ENCODE measurements at places on chromosomes 5 and 9. TPM values are rescaled to one million over a fixed set of nuclear protein-coding genes. Genes with fewer than 3 reads are reported as not detected.

GRCh38 chr5:68891718-68892117 lies 202.1 kb upstream of the SLC30A5 start:
- DNase-seq = no peak

GRCh38 chr9:92385001-92385400 lies 19.4 kb downstream of the OGN start:
- no peak for DNase-seq

The MRPL41 gene
- total RNA-seq = 30.2 TPM

- no peak for DNase-seq
These were observed 32.0 kb upstream of the SPTLC1 start for GRCh38 chr9:92147030-92147851.

GRCh38 chr9:124306098-124306735 lies 48.5 kb downstream of the NEK6 start:
- no peak for DNase-seq

DNA sequence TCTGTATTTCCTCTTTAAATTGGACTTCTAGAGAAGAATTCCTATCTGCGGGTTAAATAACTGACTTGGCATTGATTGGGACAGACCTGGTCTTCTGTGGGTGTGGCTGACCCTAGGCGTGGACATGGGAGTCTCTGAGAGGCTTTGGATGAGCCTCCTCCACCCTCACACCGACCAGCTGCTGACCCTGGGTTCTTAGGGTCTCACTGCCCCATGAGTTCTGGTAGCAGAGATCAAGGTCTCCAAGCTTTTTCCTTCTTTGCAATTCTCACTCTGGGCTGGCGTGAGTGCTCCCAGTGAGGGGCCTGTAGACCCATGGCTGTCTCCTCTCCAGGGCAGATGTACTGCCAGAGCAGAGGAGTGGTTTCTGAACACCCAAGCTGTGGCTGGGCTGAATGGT lies 41.6 kb upstream of the PITX1 start:
- DNase-seq = no peak

DNA sequence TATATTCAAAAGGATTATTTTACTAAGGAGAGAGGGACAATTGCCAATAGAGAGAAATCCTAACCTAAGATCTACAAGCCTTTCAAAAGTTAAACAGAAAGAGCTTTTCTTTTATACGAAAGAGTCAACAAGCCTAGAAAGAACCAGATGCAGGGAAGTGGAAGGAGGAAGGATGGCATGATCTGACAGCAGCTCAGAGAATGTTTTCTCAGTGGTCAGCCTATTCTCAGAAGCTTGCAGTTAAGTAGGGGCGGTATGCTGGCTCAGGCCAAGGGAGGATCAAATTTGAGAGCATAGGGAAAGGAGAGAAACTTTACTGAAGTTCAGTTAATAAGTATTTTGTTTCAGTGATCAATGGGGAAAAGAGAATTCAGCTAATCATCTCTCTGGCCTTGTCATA lies 88.0 kb upstream of the FTMT start:
- no peak for DNase-seq

DNA sequence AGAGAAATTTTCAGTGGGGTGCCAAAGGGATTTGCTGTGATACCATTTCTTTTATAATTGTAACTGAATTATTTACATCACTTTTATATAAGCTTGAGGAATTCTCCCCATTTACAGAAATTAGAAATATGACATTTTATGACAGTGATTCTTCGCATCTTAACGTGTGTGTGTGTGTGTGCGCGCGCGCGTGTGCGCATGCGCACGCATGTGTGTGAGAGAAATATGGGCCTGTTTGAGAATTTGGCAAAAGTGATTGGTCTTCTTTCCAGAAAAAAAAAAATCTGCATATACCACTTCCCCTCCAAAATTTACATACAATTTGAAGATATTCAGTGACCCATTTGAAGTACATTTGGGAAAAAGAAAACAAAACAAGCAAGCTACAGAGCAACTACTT lies 190.7 kb upstream of the PDE4D start:
- no peak for DNase-seq

The CAMK2A gene
- not detected for total RNA-seq

DNA sequence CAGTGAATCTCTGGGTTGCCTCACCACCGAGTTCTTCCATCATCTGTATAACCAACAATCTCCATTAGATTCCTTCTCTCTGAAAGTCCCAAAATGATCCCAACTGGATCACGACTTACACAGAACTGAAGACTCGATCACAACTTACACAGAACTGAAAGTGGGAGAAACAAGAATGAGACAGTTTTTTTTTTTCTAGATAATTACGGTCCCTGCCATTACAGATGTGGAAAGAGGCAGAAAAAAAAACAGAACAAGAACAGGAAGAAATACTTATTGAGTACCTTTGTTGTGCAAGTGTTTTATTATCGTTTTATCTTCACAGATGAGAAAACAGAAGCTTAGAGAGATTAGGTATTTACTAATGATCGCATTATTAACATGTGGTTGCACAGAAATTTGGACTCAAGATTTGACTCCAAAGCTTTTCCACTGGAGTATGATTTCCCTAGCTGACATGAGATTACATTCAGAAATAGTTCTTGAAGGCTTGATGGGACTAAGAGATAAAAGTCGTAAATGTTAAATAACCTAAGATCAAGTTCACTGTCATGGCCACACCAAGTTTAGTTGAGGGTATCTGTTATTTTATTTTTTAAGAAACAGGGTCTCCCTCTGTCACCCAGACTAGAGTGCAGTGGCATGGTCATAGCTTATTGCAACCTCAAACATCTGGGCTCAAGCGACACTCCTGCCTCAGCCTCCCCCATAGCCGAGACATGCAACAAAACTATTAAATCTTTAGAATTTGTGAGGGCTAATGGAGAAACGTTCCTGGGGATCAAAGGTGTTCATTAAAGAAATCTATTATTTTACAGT lies 8.9 kb downstream of the PLK2 start:
- DNase-seq = no peak

DNA sequence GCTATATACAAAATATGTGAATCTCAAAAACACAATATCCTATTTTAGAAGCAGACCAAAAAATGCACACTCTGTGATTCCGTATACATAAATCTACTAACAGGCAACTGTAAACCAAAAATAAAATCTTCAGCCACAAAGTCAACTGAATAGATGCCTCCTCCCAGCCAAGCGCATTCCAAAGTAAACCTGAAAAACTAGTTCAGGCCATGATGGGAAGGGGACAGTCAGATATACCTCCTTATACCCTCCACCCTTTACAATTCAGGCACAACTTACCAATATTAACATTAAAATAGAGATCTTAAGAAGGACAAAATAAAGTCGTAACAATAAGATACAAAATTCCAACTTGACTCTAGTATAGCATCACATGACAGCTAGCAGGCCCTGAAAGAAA lies 1604.5 kb upstream of the NUDT12 start:
- no peak for DNase-seq

The PHYKPL gene
- total RNA-seq = 123 TPM

- no peak for DNase-seq
These were observed 106.5 kb upstream of the LARP1 start for GRCh38 chr5:154648706-154649105.

DNA sequence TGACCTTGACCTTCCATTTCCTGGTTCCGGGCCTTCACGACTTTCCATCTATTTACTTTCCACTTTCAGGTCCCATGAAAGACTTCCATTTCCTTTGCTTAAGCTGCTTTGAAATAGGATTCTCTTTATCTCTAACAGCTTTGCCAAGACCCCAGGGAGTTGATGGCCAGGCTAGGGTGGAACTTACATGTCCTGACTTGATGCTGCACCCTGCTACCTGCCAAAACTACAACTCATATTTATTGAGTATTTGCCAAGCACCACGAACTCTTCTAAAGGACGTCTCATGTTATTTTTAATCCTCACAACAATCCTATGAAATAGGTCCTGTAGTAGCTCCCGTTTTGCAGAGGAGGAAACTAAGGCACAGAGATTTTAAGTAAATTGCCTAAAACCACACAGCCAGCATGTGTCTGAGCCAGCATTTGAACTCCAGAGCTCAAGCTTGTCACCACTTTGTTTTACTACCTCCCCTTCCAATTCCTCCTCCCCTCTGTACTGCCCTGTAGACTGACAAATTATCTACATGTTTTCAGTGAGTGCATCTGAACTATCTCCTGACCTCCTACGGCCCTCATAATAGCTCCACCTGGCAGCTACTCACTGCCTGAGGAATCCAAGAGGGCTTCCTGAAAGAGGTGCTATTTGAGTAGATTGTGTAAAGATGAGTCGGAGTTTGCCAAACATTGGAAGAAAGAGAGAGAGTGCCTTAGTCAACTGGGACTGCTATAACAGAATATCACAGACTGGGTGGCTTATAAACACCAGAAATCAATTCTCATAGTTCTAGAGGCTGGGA lies 38.4 kb upstream of the SMIM23 start:
- DNase-seq = no peak

The ARID3C gene
- 12.0 TPM for total RNA-seq

DNA sequence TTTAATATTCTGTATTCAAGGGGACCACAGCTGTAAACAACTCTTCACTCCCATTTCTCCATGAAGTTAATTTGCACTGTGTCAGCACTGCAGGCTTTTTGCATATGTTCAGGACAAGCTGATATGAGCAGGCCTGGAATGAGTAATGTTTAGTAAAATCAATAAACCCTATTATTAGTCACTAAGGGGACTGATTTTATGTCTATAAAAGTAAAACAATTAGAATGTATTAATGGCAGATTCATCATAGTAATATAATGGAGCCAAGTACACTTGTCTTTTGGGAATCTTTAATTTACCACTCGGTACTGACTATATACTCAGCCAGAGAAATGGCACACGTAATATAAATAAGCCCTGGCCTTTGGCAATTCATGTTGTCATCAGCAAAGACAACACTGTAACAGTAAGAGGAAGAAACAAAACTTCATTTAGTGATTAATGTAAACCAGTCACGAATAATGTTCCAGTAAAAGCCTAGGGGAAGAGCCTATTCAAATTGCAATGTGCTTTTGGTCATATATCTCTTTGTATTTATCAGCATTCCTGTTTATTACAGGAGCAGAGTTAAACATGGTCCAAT lies 111.6 kb downstream of the ZNF608 start:
- no peak for DNase-seq

GRCh38 chr5:5276430-5276829 lies 136.3 kb downstream of the ADAMTS16 start:
- no peak for DNase-seq

DNA sequence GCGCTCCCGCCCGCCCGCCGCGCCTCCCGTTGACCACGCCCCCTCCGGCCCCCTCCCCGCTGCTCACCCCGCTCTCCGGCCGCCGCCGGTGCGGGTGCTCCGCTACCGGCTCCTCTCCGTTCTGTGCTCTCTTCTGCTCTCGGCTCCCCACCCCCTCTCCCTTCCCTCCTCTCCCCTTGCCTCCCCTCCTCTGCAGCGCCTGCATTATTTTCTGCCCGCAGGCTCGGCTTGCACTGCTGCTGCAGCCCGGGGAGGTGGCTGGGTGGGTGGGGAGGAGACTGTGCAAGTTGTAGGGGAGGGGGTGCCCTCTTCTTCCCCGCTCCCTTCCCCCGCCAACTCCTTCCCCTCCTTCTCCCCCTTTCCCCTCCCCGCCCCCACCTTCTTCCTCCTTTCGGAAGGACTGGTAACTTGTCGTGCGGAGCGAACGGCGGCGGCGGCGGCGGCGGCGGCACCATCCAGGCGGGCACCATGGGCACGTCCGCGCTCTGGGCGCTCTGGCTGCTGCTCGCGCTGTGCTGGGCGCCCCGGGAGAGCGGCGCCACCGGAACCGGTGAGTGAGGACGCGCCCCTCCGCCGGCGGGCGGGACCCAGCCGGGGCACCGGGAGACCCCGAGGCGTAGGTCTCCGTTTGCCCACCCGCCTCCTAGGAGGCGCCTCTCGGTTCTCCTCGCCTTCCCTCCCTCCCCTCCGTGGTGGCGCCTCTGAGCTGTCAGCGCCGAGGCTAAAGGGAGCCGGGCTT lies at the start of gene VLDLR:
VLDLR (plus strand) TSS at position 66 of the 739 bp plus-strand sequence; CDS start at position 469, 403 bp downstream.
- peak; percentile 34 for DNase-seq

The ARL14EPL gene
- total RNA-seq = not detected

DNA sequence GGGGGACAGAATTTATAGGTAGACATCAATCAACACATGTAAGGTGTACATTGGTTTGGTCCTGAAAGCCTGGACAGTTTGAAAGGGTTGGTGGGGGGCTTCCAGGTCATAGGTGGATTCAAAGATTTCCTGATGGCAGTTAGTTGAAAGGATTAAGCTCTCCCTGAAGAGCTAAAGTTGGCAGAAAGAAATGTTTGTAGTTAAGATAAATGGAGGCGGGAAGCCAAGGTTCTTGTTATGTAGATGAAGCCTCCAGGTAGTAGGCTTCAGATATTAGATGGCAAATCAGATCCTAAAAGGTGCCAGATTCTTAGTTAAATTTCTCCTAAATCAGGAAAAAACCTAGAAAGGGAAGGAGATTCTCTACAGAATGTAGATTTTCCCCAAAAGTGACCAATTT lies 9.0 kb upstream of the LRRTM2 start:
- DNase-seq = no peak

GRCh38 chr5:10439692-10440091 lies 2.0 kb upstream of the ROPN1L start:
- DNase-seq = no peak

The RNF180 gene
- 10.9 TPM for total RNA-seq

DNA sequence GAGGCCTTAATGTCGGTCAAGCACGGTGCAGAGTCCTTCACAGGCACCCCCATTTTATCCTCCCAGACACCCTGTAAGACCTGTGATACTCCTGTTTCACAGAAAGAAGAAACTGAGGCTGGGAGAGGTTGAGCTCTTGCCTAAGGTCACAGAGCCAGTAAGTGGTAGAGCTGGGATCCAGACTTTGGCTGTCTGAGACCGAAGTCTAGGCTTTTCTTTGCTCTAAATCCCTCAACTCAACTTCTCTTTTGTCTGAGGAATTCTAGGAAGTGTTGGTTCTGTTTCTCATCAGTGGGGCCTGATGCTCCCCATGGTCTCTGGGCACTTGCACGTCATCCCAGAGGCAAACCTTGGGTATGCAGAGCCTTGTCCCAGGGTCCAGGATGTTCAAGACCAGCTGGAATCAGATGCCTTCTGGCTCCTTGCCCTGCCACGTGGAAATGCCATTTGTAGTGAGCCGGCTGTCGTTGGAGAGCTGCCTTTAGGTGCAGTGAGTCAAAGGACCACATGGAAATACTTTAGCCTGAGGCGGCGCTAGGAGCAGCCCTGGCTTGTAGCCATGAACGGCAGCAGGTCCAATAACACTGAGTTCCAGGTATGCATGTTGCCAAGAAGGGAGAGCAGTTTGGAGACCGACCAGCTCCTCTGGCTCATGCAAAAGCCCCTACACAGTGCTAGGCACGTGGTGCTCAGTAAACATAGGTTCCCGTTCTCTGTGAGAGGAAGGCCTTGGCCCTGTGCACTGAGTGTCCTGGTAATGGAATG lies 9.2 kb downstream of the DCANP1 start:
- DNase-seq = no peak

GRCh38 chr5:14035859-14036503 lies 91.5 kb upstream of the DNAH5 start:
- DNase-seq = no peak

The TMC1 gene
- total RNA-seq = not detected
